ENCODE measurements at places on chromosomes 1 and 21.

GRCh38 chr1:46617108-46617800 lies 643 bp upstream of the MOB3C start:
- no peak for DNase-seq

GRCh38 chr1:186806477-186806876 lies 22.3 kb upstream of the PLA2G4A start:
- no peak for DNase-seq

- DNase-seq: no peak
Measured at GRCh38 chr1:22534951-22535350, 28.3 kb upstream of the EPHA8 start.

GRCh38 chr1:118190561-118190960 lies 5.5 kb upstream of the SPAG17 start:
- DNase-seq: no peak

GRCh38 chr21:34715518-34715917 lies 46.7 kb downstream of the CLIC6 start:
- DNase-seq: no peak
